Effector CD8-positive, alpha-beta T cell (primary cell): ENCODE measurements at places on chromosomes 6 and 20.

DNA sequence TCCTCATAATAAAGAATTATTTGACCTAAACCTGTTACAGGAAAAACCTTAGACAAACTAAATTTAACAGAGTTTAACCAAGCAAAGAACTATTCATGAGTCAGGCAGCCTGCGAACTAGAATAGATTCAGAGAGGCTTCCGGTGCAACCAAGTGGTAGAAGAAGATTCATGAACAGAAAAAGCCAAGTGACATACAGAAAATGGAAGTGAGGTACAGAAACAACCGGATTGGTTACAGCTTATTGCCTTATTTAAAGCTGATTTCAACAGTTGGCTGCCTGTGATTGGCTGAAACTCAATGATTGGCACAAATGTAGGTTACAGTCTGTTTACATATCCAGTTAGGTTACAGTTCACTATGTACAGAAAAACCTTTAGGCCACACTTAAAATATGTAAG is 10.1 kb downstream of the PPP1R3G start:
- no peak for DNase-seq

- no peak for DNase-seq
These were observed 4.5 kb downstream of the TEAD3 start for GRCh38 chr6:35492258-35492973.

DNA sequence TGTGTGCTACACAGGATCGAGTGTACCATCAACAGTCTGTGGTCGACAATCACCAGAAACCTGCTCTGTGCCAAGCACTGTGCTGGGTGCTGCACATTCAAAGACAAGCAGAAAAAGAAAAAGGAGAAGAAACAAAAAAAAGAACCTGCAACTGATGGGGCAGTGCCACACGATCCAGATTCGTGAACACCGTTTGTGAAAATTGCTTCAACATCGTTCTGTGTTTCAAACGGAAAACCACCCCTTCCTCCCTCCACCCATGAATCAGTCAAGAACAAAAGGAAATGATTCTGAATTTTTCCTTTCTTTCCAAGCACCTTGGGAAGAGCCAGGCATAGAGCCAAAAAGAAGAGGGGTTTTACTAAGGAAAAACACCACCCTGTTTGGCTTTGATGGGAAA is 129.2 kb upstream of the ARID1B start:
- DNase-seq: no peak

GRCh38 chr6:70686548-70687133 is 19.0 kb downstream of the SMAP1 start:
- DNase-seq: no peak

GRCh38 chr6:156169371-156169770 is 607.8 kb upstream of the ARID1B start:
- no peak for DNase-seq

GRCh38 chr20:48153523-48153922 is 368.2 kb upstream of the SULF2 start:
- no peak for DNase-seq

DNA sequence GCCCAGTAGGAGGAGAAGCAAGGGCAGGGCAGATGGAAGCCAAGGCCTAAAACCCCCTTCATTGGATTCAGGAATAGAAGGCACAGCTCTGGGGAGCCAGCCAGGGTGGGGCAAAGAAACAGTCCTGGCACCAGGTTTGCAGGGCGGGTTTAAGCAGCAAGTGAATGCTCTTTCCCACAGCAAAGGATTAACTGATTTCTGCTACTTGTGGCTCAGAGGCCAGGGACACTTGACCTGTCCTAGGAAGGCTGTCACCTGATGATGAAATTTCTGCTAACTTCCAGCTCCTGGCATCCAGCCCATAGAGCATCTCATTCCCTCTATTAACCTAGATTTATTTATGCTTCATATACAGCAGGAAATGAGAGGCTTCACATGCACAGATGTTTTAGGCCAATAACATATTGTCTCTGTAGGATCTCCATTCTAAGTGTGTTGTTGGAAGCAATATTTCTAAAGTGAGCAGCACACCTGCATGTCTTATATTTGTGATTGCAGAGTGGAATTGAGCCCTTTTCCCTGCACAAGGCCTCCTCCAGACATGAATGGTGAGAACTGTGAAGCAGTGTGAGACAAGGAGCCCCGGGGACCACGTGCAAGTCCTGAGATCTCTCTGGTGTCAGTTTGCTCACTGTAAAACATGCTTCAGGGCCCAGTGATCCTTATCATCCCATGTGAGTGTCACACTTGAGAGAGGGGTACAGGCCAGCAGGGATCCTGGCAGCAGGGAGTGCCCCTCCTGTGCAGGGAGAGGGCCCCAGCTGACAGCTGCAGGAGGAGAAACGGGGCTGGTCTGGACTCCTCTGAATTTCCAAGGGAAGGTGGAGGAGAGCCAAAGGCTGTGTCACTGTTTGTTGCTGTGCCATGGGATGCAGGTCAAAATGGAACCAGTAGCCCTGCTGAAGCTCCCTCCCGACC is 41.1 kb upstream of the CST5 start:
- DNase-seq: no peak

- no peak for DNase-seq
These were observed 99.2 kb upstream of the RPS6KA2 start for GRCh38 chr6:166726201-166726600.

DNA sequence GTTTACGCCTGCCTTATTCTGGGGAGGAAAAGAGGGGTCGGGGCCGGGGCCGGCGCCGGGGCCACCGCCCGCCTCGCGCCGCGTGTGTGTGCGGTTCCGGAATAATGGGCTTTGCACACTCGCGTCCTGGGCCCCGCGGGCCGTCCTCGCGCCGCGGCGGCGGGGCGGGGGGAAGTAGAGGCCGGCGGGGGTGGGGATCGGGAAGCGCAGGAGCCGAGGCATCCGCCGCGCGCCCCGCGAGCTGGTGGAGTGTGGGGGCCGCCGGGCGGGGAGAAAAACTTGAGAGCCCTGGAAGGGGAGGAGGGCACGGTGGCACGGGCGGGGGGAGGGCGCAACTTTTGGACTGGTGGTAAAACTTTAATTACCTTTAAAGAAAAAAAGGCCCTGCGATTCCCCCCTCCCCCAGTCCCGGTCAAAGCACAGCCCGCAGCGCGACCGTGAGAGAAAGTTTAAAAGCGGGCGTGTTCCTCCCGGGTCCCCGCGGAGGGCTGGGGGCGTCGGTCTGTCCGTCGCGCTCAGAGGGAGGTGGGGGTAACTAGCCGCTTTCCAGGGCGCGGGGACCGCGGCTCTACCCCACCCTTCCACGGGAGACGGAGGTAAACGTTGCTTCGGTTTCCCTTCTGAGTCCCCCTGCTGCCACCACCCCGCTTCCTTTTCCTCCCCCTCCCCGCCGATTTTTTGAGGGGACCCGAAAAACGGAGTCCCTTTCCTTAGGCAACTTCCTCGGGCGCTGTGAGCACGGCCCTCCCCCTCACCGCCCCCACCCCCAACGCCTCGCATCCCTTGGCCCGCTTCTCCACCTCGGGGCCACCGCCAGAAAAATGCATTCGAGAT is 1.9 kb downstream of the L3MBTL3 start:
- DNase-seq: peak; percentile 33

DNA sequence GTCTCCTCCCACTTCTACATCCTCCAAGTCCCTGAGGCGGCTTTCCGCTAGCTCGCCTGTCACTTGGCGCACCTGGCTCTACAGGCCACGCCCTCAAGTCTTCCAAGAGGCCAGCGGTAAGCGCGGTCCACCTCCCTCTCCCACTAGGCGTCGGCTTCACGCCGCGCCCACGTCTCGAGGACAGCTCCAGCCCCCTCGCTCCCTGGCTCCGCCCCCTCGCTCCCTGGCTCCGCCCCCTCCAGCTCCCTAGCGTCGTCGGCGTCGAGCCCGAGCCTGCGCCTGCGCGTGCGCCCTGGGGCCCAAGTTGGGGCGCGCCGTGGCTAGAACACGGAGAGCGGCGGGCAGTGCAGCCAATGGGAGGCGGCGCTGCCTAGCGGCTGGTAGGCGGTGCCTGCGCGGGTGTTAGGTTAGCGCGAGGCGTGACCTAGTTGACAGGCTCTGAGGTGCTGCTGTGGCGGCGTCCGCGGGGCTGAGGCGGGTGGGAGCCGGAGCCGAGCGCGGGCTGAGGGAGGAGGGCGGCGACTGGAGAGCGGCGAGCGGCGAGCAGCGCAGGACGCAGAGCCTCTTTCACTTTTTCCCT is at the start of gene MACROD2:
Gene MACROD2 (plus strand): TSS at position 431 of the 580 bp plus-strand sequence.
- DNase-seq: no peak

- DNase-seq: no peak
These were observed 52.2 kb downstream of the TRIM27 start for GRCh38 chr6:28871335-28872156.

GRCh38 chr20:34083137-34083536 is 28.9 kb downstream of the EIF2S2 start:
- no peak for DNase-seq

DNA sequence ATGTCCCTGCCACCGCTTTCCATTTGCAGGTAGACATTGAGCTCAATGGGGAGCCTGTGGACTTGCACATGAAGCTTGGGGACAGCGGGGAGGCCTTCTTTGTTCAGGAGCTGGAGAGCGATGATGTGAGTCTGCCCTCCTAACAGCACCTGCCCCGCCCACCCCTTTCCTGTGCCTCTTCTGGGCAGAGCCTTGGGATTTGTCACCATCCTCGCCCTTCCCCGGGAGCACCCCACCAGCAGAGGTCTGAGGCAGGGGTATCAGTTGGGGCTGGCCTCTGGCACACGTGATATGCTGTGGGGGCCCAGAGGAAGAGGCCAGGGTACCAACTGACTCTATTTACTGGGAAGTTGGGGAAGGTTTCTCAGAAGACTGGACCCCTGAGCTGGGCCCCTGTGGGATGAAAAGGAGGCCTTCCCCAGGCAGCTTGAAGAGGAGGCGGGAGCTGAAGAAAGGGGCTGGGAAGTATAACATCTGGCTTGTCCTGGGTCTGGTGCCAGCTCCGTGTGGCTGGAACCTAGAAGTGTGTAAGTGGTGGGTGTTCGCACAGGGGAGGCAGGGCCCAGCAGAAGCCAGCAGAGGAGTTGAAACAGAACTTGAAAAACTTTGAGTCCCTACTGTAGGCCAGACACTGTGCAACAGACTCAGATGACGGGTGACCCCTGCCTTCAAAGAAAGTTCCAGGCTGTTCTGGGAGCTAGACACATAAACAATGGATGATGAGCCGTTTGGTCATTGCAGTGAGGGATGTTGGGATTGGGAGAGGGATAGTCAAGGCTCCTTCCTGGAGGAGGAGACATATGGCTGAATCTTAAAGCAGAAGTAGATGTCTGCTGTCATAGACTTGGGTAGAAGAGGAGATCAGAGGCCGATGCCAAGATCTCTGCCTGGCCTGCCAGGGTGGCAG is 7.2 kb downstream of the LPIN3 start:
- no peak for DNase-seq

DNA sequence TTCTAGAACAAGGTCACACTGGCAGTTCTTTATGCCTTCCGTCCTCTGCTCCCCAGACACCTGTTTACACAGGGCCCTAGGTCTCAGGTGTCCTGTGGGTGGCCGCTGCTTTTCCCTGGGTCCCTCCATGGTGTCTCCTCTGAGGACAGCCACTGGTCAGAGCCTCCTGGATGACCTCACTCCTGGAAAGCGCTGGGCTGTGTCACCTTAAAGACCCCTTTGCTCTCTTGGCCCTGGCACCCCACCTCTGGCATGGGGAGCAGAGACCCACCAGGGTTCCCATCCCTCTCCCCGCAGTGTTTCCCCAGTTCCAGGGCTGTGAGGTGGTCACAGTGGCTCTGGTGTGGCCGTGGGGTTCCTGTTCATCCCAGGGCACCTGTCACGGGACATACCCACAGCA is 33.9 kb downstream of the NTSR1 start:
- DNase-seq: no peak

DNA sequence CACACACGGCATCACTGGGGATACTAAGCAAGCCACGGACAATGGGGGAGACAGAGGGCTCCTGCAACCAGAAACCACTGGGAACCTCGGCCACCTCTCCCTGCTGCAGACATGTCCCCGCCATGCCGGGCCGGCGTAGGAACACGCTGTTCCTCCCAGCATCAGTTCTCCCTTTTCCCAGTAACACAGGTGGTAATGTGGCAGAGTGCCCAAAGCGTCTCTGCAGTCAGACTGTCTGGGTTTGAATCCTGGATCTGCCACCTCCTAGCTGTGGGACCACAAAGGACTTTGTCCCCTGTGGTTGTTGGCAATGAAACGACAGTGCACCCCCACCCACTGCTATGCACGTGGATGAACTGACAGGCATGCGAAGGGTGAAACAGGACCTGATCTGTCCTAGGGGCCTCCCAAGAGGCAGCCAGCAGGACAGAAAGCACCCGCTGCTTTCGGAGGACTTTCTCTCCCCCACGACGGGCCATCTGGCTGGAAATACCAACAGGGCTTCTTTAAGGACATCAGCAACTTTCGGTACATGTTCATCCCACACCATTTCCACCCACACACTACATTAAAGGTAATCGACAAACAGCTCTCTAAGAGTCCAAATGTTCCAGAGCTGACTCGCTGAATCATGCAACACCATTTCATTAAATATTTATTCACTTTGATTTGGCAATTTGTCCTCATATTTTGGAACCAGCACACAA is 74.1 kb downstream of the SULF2 start:
- no peak for DNase-seq

DNA sequence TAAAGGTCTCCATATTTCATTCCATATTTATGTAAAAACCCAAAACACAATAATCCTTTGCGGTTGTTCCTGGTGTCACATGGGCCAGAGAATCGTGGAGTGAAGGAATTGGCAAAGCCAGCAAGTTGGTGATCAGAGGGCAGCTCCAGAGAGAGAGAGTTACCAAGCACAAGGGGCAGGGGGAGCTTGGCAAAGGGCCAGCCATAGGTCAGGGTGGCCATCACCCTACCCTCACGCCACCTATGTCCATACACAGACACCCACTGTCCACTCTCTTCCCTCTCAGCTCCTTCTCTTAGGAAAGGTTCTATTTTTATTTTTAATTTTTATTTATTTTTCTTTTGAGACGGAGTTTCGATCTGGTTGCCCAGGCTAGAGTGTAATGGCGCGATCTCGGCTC is 163.2 kb upstream of the JARID2 start:
- no peak for DNase-seq

GRCh38 chr6:151858294-151858693 is 50.8 kb downstream of the ESR1 start:
- DNase-seq: no peak

- DNase-seq: no peak
These were observed 45.1 kb downstream of the BCAS1 start for GRCh38 chr20:54025251-54025771.

- DNase-seq: no peak
These were observed 114.4 kb downstream of the FOXC1 start for GRCh38 chr6:1724124-1724523.

GRCh38 chr6:170262489-170263088 is 28.3 kb downstream of the DLL1 start:
- no peak for DNase-seq

GRCh38 chr6:1468126-1468525 is 78.8 kb downstream of the FOXF2 start:
- DNase-seq: no peak

- no peak for DNase-seq
These were observed 20.7 kb upstream of the ADGB start for GRCh38 chr6:146578054-146578453.

- DNase-seq: no peak
These were observed 6.2 kb downstream of the PKHD1 start for GRCh38 chr6:52081237-52081636.

- no peak for DNase-seq
These were observed 472.5 kb downstream of the KIF16B start for GRCh38 chr20:16100767-16101166.

GRCh38 chr6:90885611-90886056 is 298.8 kb upstream of the MAP3K7 start:
- no peak for DNase-seq
